Suprapubic skin (tissue), 4 donors: ENCODE measurements at places on chromosomes 6 and 20. TPM values are rescaled to one million over a fixed set of nuclear protein-coding genes. Genes with fewer than 3 reads are reported as not detected.

Gene LRRC73
- 0.42 TPM for total RNA-seq

Gene RIPPLY2
- total RNA-seq, result not detected

Gene LRRN4
- not detected for total RNA-seq

Gene KIF16B
- 64.0 TPM for total RNA-seq

Gene PSMG4
- total RNA-seq, result 16.1 TPM

Gene CAP2
- 1.9 TPM for total RNA-seq

Gene SLC2A10
- 5.9 TPM for total RNA-seq

Gene CGAS
- 1.1 TPM for total RNA-seq

Gene SRMS
- not detected for total RNA-seq

Gene IMPG1
- total RNA-seq, result not detected

Gene GGTLC1
- not detected for total RNA-seq

Gene PTGIS
- total RNA-seq, result 8.6 TPM

Gene TINAG
- total RNA-seq, result not detected

Gene KHDC1L
- not detected for total RNA-seq

Gene ZSCAN9
- 7.2 TPM for total RNA-seq

Gene MUC21
- not detected for total RNA-seq

Gene MYLK4
- 1.8 TPM for total RNA-seq

Gene ROS1
- 2.8 TPM for total RNA-seq

Gene TRMT6
- total RNA-seq, result 9.6 TPM

Gene LPA
- total RNA-seq, result not detected

Gene SLC17A3
- not detected for total RNA-seq

Gene TREM2
- total RNA-seq, result 0.99 TPM

Gene LY6G6F
- not detected for total RNA-seq

Gene C6orf141
- total RNA-seq, result 8.7 TPM
